ENCODE measurements at places on chromosomes 12 and 14. TPM values are rescaled to one million over a fixed set of nuclear protein-coding genes. Genes with fewer than 3 reads are reported as not detected.

The GLIPR1L1 gene
- not detected for total RNA-seq

The REP15 gene
- 0.82 TPM for total RNA-seq

The FAM222A gene
- total RNA-seq, result 2.2 TPM

The CCDC38 gene
- not detected for total RNA-seq

DNA sequence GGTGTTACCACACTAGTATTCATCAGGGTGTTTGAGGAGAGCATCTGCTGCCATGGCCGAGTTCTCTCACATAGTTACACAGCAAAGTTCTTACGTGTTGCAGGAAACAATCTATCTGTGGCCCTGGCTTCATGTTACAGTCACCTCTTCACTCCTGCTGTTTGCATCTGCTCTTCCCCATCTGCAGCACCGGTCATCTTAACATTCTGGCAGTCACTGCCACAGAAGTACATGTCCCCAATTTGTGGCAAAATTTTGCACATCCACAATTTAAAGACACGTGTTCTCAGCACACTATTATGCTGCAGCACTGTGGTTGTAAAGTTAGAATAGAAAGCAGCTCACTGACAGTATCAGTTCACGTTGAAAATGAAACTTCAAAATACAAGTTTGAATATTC, 23.2 kb downstream of the MAPK1IP1L start:
- no peak for DNase-seq

The POTEG gene
- total RNA-seq, result not detected

DNA sequence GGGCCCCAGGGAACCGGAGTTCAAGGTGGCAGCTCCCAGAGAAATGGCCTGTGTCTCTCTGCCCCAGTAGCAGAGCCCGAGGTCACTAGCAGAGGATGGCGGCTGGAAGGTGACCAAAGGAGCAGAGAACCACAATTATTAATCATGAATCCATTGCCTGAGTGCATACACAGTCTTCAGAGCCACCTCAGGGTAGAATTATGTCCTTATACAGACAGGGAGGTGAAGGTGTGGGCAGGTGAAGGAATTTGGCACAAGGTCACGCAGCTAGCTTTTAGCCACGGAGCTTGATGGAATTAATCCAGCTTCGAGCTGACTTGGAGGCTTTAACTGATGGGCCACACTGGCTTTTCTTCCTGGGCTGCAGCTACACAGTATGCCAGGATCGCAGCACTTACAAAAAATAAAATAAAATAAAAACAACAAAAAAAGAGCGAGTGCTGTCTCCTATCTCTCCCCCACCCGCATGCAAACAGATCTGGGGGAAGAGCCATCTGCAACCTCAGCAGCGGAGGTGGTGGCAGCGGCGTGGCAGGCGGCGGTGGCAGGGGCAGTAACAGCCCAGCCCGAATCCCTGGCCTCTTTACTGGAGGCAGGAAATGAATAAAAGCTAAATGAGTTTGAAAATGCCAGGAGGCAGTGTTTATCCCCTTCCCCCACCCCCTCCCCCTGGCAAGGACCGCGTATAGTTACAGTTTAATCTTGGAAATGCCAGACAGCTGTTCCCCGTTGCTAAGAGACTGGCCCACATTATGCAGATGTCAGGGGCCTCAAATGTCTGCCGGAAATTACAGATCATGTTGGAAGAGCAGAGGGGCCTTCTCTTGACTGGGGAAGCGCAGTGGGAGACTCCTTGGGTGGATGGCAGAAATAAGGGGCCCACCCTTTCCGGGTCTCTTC, 93.5 kb downstream of the LRRC74A start:
- DNase-seq, result no peak

DNA sequence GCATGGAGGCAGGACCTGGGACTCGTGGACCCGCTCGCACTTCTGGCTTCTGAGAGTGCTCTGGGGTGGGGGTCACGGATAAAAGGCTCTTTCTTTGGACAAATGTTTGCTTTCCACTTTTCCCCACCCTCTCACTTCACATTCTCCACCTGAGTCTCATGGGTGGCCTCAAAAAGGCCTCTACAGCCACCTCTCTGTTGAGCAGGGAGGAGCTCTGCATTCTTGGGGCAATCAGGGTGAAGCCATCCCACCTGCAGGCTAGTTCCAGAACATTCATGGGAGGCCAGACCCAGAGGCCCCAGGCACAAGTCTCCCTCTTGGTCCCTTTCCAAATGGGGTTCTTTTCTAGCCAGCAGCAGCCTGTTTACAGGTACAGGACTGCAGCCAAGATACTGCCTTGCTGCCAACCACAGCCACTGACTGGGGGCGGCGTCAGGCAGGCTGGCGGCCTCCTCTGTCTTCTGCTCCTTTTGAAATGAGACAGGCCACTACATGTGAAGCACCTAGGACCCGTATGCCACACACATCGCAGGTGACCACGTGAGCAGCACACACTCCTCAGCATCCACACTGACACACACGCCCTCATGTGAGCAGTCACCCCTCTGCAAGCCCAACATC, 18.2 kb upstream of the CEBPE start:
- DNase-seq, result no peak

DNA sequence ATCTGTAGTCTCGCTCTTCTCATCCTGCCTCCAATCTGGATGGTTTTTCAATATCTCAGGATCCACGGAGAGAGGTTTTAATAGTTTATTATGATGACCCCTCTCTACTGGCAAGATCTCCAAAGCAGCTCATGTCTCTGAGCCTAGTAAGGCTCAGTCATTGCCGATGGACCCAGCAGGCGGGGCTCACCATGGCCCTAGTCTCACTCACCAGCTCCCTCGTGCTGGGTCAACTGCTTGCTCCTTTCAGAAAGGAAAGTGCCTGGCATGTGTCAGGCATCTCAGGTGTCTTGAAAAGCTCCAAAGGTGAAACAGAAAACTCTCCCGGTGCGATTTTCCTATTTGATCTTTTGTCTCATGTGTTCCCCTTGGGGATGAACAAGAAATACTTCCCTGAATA, 179.0 kb downstream of the CALM1 start:
- no peak for DNase-seq

DNA sequence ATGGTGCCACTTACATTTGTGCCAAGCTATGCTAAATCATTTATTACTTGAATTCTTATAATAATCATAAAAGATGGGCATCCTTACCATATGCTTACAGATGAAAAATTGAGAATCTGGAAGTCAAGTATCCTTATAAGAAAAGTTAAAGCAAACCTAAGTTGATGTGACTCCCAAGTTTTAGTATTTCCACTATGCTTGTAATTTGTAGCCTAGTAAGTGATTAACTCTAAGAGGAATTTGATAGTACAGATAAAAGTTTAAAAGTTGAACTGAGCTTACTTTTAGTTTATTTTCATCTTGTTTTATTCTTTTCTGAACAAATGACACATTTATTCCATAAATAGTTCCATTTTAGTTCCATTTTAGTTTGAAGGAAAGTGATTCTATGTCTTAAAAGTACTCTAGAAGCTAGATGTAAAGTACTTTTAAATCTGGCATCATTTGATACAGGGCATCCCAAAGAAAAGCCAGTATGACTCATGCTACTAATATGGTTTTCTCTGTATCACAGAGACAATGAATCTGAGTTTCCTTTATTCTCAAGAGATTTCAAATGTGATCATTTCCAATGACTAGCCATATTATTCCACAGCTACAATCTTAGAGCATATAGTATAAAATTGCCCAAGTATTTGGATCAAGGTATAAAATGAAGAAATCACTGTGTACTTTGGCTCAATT, 596.0 kb downstream of the SLC16A7 start:
- no peak for DNase-seq

The COL2A1 gene
- total RNA-seq, result not detected

The GTF2H3 gene
- 16.4 TPM for total RNA-seq

DNA sequence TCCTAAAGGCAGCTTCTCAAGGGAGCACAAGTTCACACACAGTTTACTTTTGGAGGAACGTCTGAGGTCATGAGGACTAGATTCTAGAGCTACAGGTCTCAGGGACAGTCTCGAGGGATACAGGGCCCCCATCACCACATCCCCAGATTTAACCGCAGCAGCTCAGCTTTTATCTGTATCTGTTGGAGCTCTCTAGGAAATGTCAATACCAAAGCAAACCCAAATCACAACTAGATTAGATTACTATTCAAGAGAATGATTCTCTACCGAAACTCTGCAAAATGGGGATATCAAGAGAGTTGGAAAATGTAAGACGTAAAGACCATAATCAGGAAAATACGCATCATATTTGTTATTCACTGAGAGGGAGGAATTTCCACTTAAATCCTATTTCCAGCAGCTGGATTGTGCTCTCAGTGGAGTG, 4.0 kb upstream of the MYRFL start:
- DNase-seq, result no peak

- no peak for DNase-seq
These were observed 79.5 kb downstream of the OTOGL start for GRCh38 chr12:80178846-80179245.

GRCh38 chr12:30977124-30977523, 50.6 kb downstream of the TSPAN11 start:
- no peak for DNase-seq

DNA sequence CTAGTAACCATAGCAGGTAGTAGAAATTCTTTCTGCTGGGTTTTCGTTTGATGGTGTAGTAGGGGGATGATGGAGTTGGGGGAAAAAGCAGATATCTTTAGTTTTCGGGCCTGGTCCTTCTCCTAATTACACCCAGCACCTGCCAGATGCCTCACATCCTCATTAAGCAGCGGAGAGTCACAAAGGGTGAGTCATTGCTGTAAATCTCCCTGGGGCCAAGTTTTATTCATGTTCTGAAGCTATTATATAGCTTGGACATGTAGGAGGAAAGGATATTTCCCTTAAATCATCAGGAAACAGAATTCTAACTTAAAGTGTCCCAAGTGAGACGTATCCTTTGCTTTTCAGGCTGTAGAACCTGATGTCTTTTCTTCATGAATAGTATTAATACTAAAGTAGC, 4.9 kb upstream of the NECAP1 start:
- no peak for DNase-seq

The GDF3 gene
- total RNA-seq, result not detected

DNA sequence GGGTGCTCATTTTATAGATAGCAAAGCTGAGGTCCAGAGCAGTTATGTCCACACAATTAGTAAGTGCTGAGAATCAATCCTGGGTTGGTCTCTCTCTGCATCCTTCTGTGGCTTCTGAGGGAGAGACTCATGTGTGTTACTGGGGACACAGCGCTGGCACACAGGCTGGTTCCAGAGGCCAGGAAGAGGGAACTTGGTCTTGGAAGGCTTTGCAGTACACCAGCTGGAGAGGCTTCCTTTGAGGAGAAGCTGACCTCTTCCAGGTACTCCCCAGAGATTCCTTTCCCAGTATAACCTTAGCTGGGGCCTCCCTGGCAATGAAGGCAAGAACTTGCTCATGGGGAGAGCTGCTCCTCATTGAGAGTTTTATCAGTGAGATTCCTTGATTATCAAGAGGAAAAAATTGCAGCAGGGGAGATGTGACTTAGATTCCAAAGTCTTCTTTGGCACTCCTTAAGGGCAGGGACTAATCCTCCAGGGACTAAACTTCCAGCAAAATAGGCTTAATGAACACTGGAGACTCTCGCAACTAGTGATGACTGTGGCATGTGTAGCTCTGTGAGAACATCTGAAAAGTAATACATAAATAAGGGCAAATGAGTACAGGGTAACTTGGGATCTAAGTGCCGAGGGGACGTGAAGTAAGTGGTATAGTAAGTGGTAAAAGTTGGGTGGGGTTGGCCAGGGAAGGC, 13.9 kb upstream of the KRT80 start:
- DNase-seq, result peak; percentile 26

GRCh38 chr12:111450676-111451075, 45.0 kb downstream of the SH2B3 start:
- DNase-seq, result peak; percentile 59

The CHGA gene
- 5.0 TPM for total RNA-seq

DNA sequence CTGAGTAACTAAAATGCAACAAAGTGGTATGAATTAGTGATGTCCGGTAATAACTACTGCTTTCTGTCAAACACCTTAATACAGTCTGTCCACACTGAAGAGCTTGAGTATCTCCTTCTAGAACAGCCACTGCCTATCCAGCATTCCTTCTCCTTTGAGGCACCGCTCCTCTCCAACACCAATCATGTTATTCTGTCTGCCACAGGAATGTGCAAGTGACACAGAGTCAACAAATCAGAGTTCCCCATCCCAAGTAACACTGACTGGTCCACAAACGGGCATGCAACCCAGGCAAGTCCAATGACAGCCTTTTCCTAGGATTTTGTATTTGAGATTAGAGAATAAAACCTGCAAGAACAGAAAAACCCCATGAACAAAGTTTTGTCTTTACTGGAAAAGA, 3.8 kb downstream of the GXYLT1 start:
- DNase-seq, result no peak

DNA sequence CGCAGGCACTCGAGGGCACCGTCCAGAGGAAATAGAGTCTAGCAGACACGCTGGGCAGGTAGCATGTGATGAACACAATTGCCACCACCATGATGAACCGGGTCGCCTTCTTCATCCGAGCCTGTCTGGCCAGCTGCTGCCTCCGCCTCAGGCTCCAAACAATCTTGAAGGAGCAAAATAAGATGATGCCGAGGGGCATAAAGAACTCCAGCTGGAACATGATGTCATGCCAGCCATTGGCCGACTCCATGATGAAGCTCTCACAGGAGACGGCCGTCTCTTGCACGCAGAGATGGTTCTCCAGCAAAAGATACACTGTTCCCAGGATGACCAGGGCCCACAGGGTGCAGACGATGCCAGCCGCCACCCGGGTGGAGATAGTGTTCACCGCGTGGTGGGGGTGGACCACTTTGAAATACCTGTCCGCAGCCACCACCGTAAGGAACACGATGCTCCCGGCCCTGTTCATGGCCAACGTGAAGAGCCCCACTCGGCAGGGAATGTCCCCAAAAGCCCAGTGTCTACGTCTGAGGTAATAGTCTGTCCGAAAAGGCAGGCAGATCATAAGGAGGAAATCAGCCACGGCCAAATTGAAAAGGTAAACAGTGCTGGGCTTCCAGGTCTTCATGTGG, 945 bp downstream of the HCAR1 start:
- no peak for DNase-seq

DNA sequence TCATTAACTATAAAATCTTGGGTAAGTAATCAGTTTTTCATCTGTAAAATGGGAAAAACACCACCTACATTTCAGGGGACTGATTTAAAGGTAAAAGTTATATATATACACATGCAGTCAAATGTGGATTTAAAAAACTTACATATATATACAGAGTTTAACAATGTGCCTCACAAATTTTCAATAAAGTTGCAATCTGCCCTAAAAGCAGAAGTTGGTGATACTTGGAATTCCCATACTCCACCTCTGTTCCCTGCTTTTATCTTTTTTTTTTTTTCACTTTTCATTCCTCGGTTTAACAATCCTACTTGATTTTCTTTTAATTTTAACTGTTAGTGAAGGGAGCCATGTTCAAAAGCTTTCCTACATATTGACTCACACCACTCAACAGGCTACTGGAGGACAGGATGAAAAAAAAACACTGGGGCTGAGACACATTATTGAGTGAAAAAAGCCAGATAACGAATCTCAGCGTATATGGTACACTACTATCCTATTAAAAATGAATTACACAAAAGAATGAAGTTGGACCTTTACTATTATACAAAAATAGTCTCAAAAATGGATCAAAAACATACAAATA, 24.3 kb downstream of the SPPL3 start:
- no peak for DNase-seq

GRCh38 chr14:27278341-27278740, 680.5 kb upstream of the NOVA1 start:
- no peak for DNase-seq

Data from sigmoid colon (tissue), 7 donors.